Breast epithelium (tissue), 4 donors: ENCODE measurements at places on chromosomes 16 and 17. TPM values are rescaled to one million over a fixed set of nuclear protein-coding genes. Genes with fewer than 3 reads are reported as not detected.
A peak's percentile ranks its signal among the peaks of the same experiment; 100 is the strongest.

Gene CCL1
- total RNA-seq, result not detected

Gene MAP2K3
- total RNA-seq, result 16.0 TPM

Gene PDE6G
- total RNA-seq, result not detected

Gene NFE2L1
- total RNA-seq, result 96.4 TPM

Gene CPHXL2
- total RNA-seq, result not detected

Gene MEOX1
- total RNA-seq, result 11.0 TPM

Gene KRTAP4-6
- not detected for total RNA-seq

DNA sequence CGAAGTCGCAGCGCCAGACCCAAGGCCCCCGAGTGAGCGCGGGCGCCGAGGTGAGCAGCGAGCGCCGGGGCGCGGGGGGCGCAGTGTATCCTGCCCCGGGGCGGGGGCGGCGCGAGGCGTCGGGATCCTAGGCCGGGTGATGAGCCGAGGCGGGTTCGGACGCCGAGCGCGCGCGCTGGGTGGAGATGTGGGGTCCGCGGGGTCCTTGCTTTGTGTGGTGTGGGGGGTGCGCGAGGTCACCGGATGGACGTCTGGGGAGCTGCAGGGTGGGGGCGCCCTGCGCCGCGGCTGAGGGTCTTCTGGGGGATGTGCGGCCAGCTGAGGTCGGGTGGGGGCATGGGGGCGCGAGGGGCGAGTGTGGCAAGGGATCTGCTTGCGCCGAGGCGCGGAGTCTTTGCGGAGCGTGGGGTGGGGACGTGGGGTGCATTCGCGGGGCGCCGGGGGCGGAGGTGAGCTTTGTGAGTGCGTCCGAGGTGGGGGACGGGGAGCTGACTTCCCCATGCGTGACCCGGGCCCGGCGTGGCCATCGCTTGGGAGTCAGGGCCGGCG lies 560 bp downstream of the RAI1 start:
- DNase-seq, result no peak

- DNase-seq, result no peak
Observed at GRCh38 chr16:31143011-31143693, 6.7 kb downstream of the PRSS36 start.

DNA sequence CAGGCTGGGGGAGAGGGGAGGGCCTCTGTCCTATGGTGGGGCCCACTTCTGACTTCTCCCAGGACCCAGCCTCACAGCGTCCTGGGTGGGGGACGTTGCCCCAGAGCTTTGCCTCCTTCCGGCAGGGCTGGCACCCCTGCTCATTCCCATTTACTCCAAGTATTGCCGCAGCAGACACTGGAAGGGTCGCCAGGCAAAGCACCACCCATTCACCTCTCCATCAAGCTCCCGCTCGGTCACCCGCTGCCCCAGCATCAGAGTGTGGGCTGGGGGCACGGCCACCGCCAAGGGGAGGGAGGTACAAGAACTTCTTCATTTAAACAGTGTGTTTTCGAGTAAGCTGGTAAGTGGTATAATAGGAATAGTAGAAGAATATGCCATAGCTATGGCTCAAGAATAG lies 52.8 kb upstream of the GNG13 start:
- no peak for DNase-seq

- DNase-seq, result no peak
Observed at GRCh38 chr16:3187798-3188674, at the start of gene OR1F1. OR1F1 (plus strand) TSS chr16:3188204.

DNA sequence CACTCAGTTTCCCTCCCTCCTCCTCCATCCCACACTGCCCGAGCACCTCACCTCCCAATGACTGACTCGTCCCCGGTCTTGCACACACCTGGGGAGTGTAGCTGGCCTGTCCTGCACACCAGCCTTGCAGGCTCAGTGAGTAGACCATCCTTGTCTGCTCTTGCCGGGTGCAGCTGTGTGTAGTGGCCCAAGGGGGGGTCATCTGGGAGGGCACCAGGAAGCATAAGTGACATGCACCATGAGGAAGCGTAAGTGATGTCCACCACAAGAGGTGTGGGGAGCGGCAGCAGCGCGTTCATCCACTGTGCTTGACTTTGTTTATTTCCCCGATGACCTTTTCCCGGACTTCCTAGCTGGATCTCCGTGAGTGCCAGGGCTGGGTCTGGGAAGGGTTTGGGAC lies 45.5 kb upstream of the CDR2 start:
- DNase-seq, result no peak

DNA sequence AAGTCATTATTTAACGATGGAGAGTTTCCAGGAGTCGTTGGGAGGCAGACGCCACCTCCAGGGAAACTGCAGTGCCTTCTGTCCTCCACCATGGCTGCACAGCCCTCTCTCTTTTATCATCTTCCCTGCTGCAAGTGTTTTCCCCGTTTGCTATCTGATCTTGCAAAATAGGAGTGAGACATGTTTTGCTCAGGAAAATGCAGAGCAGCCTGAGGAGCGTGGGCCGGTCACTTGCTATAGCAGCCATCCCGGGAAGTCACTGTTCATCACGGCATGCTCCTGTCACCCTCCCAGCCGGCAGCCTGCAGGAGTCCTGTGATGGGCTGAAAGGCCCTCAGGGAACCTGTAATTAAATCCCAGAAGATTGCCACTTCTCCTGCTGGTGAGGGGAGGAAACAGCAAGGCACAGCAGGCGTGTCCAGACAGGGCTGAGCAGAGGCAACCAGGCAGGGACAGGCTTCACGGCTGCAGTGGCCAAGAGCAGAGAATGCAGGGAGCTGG lies 143.1 kb downstream of the GSG1L start:
- DNase-seq, result peak; percentile 18

GRCh38 chr17:82110298-82110697 lies 12.3 kb upstream of the FASN start:
- DNase-seq, result no peak

- DNase-seq, result no peak
Observed at GRCh38 chr17:58335061-58335731, 6.6 kb upstream of the TSPOAP1 start.

DNA sequence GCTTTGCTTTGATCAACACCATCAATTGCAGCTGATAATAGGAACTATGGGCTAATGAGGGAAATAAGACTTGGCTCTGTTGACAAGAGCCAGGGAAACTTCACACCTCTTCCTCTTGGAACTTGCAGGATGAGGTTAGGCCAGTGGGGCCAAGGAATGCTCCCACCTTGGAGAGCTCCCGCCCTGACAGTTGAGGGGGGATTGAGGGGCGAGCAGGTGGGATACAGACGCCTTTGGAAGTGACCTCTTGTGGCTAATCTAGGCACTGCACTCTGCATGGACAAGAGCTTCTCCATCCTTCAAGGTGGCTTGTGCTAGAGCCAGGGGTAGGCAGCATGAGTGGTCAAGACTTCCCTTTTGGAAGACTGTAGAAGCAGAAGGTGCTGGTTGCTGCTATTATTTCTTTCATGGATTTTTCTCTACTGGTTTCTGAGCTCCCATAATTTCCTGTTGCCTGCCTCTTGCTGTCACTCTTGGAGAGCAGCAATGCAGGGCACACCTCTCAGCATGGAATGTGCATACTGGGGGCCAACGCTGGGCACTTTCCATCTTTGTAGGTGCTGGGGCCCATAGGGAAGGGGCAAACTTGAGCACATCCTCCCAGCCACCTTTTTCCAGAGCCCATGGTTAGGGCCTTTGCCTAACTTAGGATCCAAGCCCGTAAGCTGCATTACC lies 2.3 kb upstream of the PHF12 start:
- no peak for DNase-seq

DNA sequence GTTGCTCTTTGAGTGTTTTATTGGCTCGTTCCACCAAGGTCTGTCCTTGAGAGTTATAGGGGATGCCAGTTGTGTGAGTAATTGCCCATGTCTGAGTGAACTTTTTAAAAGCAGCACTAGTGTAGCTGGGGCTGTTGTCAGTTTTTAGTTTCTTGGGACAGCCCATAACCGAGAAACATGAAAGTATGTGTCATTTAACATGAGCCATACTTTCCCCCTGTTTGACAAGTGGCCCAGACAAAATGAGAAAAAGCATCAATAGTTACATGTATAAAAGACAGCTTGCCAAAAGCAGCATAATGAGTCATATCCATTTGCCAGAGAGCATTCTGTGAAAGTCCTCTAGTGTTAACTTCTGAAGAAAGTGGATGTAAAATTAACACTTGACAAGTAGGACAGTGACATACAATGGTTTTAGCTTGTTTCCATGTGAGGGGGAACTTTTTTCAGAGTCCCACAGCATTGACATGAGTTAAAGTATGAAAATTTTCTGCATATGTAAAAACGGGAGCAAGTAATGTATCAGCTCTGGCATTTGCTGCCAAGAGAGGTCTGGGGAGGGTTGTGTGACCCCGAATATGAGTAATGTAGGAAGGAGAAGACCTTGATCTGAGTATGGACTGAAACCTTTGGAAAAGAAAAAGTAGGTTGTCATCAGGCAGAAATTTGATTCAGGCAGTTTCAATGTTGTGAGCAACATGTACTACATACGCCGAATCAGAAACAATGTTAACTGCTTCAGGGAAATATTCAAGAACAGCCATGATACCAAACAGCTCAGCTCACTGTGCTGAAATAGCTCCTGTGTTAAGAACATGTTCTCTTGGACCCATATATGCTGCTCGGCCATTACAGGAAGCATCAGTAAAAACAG lies 56.8 kb upstream of the ARL4D start:
- DNase-seq, result no peak

- no peak for DNase-seq
Observed at GRCh38 chr17:82343560-82343959, 10.0 kb upstream of the SECTM1 start.

DNA sequence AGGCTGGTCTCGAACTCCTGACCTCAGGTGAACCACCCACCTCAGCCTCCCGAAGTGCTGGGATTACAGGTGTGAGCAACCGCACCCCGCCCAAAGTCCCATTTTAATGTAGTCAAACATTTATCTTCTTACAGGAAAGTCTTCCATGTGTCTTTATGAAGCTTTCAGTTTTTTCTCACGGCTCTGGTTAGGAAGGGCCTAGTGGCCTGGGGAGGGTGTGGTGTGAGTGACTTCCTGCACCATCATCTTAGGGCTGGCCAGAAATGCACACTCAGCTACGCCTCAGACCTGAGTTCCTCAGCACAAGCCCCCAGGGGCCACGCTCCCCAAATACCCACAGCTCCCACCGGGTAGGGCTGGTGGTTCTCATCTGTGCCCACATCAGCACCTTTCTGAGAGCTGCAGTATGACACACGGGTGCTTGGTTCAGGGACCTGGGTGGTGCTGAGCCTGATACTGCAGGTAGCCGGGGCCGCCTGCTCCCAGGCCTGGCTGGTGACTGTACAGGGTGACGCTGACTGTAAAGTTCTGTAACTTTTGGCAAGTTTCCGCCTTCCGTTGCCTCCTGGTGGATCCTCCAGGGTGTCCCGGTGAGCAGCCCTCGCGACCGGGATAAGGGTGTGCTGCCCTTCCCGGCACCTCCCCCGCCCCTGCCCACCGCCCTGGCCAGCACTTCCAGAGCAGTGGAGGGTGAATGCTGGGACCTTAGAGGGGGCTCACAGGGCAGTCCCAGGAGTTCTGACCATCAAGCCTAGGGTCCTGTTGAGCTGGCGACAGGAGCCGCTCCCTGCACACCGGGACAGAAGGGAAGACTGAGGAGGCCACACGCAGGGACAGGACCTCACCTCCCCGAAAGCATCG lies 52.5 kb downstream of the ZNF778 start:
- DNase-seq, result no peak

DNA sequence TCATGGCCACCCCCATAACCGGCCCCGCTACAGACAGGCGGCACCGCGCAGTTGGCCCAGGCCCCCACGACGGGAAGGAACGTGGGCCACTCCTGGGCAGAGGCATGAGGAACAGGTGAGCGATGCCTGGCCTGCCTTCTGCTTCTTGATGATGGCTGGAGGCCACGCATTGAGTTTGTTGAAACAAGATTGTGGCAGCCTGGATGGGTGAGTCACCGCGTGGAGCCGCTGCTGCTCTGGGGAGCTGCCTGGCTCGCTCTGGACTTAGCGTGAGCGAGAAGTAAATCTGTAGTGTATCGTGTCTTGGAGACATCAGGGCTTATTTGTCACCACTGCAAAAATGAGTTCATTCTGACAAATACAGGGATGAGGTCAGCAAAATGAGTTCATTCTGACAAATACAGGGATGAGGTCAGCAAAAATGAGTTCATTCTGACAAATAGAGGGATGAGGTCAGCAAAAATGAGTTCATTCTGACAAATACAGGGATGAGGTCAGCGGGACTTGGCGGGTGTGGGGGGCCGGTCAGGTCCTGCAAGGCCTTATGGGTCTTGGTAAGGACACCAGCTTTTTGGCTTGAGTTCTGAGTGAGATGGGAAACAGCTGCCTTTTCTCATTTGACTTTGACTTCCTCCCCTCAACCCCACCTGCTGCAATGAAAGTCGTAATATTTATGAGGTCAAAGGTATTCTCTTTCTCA lies 93.0 kb downstream of the SEC14L1 start:
- no peak for DNase-seq

- no peak for DNase-seq
Observed at GRCh38 chr17:77163001-77163400, 22.2 kb downstream of the SEC14L1 start.

- no peak for DNase-seq
Observed at GRCh38 chr17:80227666-80228065, 7.4 kb downstream of the SLC26A11 start.

- DNase-seq, result no peak
Observed at GRCh38 chr17:45270828-45271418, 9.0 kb upstream of the SPATA32 start.

DNA sequence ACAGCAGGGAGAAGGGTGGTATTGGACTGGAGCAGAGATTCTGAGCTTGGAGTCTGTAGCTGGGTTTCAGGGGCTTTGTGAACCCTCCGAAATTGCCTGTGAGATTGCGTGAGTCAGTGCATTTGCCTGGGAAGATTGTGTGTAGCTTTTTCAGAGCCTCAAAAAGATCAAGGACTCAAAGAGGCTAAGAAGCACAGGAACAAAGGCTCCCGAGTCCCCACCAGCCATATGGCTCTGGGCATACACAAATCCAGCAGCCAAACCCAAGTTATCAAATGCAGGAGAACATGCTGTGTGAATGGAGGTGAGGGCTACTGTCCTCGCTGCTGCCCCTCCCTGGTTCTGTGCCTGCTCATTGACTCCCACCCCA lies 3.0 kb downstream of the LRRC75A start:
- DNase-seq, result no peak

DNA sequence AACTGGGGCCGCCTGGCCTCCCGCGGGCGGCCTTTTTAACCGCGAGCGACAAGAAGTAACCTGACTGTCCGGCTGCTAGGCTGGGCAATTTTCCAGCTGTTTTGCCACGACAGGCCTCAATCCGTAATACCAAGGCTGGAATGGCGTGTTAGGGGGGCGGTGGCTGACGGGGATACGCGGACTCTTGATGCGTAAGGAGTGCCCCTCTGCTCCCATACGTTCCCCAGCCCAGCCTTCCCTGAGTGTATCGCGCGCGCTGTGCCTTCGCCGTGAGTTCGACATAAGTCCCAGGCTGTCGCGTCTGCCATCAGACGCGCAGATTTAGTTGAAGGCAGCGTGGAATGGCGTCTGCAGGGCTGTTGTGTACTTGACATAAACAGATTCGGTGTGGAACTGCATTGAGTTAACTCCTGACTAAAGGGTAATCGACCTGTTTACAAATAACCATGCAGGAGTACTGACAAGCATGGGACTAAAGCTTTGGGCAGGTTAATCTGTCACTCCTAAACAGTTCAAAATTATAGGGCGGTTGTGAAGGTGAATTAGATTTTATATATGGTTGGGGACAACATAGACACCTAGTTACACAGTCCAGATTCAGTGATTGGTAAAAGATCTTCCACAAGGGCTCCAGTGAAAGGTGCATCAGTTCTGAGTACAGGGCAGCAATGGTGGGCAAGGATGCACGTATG lies 16.6 kb upstream of the ERN1 start:
- peak; percentile 72 for DNase-seq
